ENCODE measurements at places on chromosomes 11 and 22. TPM values are rescaled to one million over a fixed set of nuclear protein-coding genes. Genes with fewer than 3 reads are reported as not detected.

DNA sequence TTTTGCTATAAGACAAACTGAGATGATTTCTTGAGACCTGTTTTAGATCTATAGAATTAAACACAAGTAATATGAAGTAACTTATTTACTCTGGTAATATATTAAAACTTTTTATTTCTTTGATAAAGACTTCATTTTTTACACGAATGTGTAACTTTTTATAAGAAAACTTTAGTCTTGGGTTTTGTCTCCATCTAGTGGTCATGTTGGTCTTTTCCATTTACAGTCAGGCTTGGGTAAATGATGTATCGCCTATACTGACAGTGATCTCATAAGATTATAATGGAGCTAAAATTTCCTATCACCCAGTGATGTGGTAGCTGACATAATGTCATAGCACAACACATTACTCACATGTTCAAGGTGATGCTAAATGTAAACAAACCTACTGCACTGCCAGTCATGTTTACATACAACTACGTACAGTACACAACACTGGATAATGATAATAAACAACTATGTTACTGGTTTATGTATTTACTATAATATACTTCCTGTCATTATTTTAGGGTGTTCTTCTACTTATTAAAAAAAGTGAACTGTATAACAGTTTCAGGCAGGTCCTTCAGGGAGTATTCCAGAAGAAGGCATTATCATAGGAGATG, 7.5 kb upstream of the C11orf97 start:
- no peak for DNase-seq

- DNase-seq: no peak
Measured at GRCh38 chr11:68528630-68529029, 68.1 kb downstream of the PPP6R3 start.

DNA sequence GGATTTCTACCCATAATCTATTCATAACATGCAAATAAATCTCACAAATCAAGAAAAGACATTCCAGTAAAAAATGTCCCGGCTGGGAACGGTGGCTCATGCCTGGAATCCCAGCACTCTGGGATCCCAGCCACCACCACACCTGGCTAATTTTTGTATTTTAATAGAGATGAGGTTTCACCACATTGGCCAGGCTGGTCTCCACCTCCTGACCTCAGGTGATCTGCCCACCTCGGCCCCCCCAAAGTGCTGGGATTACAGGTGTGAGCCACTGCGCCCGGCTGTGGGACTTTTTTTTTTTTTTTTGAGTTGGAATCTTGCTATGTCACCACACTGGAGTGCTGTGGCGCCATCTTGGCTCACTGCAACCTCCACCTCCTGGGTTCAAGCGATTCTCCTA, 4.7 kb downstream of the CHID1 start:
- no peak for DNase-seq

GRCh38 chr11:31150011-31150410, 219.5 kb downstream of the DCDC1 start:
- DNase-seq: no peak

DNA sequence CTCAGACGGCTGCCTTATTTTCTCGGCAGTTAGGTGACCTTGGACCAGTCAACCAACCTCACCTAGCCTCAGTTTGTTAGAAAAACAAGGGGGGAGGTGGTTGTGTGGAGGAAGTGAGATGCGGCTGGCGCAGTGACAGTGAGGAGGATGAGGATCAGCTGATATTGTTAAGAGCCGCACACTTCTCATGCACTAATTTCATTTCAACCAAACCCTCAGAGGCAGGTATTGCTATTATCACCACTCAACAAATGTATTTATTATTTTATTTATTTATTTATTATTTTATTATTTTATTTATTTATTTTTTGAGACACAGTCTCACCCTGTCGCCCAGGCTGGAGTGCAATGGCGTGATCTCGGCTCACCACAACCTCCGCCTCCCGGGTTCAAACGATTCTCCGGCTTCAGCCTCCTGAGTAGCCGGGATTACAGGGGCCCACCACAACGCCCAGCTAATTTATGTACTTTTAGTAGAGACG, 2.1 kb downstream of the LGALS1 start:
- no peak for DNase-seq

GRCh38 chr11:107563702-107564101, 1.8 kb downstream of the ALKBH8 start:
- peak; percentile 52 for DNase-seq

Gene XRRA1
- 21.3 TPM for polyA plus RNA-seq

Gene SPECC1L
- 80.1 TPM for polyA plus RNA-seq

GRCh38 chr11:2990617-2991451, 1.3 kb downstream of the NAP1L4 start:
- DNase-seq: no peak

Gene KCNC1
- polyA plus RNA-seq: 1.1 TPM

Gene MRGPRE
- not detected for polyA plus RNA-seq

DNA sequence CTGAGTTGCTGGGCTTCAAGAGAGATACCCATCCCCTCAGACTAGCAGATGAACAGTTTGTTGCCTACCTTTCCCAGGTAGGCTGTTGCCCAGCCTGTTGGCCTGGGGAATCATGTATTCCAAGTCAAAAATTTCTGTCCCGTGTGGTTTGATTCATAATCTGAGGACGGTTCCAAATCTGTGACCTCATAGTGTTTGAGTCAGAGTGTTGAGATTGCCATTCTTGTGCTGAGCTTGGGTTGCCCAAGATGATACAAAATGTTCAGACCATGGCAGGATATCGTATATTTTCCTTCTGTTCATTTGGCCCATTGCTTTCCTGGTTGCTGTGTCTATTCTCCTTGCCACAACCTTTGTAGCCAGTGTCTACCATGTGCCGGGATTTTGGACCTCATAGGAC, 64.3 kb downstream of the CYB5R2 start:
- DNase-seq: no peak

DNA sequence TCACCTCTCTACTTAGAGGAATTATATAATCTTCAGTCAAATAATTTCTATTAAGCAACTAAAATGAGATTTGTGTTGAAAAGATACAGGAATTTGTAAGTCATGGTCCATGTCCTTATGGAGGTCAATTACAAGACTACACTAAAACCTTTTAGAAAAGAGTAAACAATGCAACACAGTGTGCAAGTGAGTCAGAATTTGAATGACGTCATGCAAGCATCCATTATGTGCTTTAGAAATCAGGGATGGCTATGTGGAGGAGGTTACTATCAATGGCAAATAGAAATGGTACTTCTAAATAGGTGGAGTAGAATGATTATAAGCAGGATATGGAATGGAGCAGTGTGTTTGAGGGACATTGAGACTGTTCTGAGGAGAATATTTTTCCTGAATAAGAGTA, 16.6 kb downstream of the OR10D3 start:
- DNase-seq: no peak

DNA sequence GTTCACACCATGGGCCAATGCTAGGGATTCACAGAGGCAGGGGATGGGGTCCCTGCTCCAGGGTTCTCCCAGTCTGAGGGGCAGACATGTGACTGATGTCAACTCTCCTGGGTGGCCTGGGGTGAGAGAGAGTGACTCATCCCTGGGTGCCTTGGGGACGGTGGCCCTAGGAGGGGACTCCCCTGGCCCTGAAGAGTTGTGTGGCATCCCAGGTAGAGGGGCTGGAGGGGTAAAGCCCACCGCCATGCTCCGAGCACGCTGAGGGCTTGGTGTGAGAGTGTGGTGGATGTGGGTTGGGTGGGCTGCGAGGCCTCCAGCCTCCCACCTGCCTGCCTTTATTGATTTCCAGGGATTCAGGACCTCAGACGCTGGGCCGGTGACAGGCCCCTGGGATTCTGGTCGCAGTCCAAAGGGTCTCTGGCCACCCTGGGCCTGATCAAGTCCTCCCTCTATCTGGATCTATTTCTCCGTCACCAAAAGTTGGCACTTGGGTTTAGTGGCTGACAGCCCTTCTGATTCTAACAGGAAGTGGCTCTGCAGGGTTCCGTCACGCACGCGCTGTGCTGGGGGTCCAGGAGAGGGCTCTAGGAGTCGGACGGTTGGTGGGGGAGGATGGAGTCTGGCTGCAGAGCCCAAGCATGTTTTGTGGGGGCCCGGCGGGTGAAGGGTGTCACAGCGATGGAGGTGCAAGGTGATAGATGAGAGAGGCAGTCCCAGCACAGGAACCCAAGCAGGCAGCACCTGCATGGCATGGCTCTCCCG, 27.3 kb upstream of the WNT7B start:
- DNase-seq: peak; percentile 40

DNA sequence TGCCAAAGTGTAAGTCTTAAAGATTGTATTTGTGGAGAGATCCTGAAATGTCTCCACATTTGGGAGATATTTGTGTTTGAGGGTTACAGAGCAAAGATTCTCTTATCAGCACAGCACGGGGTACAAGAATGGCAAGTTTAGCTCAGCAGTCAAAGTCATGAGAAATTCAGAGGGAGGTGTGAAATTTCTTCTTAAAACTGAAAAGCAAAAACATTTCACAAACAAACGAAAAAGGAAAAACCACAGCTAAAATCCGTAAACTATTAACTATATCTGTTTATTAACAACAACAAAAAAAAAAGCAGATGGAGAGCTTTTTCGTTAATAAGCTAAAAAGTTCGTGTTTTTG, 40.9 kb upstream of the ETS1 start:
- DNase-seq: no peak

Gene MS4A4E
- polyA plus RNA-seq: 2.3 TPM

Gene TECTA
- polyA plus RNA-seq: 2.4 TPM

GRCh38 chr11:126139111-126140091, 72.0 kb downstream of the RPUSD4 start:
- no peak for DNase-seq

- no peak for DNase-seq
Measured at GRCh38 chr11:120125024-120125423, 12.9 kb downstream of the TRIM29 start.

Gene STK33
- 24.2 TPM for polyA plus RNA-seq

DNA sequence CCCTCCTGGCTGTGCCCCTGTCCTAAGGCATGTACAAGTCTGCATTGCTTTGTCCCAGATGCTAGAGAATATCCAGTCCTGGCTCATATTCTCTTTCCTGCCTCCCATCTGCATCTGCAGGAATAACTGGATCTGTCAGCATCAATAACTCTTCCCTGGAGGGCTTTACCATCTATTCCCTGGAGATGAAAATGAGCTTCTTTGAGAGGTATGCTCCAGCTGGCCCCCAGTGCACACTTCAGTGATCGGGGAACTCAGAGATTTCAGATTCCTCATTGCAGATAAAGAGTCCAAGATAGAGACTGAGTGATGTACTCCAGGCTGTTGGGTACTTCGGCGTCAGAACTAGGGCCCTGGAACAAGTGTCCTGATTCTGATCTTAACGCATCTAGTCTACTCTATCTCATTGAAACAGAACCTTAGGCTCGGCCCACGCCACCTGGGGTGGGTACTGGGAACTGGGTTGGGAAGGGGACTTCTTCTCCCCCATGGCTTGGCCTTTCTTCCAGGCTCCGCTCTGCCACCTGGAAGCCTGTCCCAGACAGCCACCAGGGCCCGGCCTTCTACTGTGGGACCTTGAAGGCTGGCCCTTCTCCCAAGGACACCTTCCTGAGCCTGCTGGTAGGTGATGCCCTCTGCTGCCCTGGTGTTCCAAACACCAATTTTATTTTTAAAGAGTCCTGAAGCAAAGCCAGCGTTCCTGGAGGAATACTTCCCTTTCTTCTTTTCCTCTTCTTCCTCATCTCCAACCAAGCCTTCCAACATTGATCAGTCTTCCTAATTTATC, 17.8 kb upstream of the GLB1L2 start:
- no peak for DNase-seq

DNA sequence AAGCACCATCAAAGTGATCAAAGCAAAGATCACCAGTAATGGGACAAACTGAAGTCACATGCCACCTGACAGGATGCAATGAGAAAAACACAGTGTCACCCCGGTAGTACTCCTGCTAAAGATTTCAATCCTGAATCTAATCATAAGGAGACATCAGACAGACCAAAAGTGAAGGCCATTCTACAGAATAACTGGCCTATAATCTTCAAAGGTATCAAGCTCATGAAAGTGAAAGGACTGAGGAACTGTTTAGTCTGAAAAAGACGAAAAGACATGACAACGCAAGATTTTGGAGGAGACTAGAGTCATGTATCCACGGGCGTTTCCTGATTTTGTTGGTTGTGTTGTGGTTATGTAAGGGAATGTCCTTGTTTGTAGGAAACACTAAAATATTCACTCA, 42.4 kb upstream of the TSKU start:
- no peak for DNase-seq

Gene SERPING1
- 206 TPM for polyA plus RNA-seq

Gene H19
- polyA plus RNA-seq: 1,133 TPM

GRCh38 chr11:20739577-20739976, 70.2 kb downstream of the NELL1 start:
- DNase-seq: no peak

Gene MLC1
- 1.8 TPM for polyA plus RNA-seq

Gene PRDM10
- polyA plus RNA-seq: 11.5 TPM

Gene PRDX5
- 188 TPM for polyA plus RNA-seq

GRCh38 chr11:70324376-70325115, 54.1 kb downstream of the PPFIA1 start:
- DNase-seq: no peak

- DNase-seq: no peak
Measured at GRCh38 chr22:28002863-28003565, 84.0 kb upstream of the PITPNB start.

GRCh38 chr11:43123443-43123842, 188.4 kb upstream of the API5 start:
- DNase-seq: no peak

DNA sequence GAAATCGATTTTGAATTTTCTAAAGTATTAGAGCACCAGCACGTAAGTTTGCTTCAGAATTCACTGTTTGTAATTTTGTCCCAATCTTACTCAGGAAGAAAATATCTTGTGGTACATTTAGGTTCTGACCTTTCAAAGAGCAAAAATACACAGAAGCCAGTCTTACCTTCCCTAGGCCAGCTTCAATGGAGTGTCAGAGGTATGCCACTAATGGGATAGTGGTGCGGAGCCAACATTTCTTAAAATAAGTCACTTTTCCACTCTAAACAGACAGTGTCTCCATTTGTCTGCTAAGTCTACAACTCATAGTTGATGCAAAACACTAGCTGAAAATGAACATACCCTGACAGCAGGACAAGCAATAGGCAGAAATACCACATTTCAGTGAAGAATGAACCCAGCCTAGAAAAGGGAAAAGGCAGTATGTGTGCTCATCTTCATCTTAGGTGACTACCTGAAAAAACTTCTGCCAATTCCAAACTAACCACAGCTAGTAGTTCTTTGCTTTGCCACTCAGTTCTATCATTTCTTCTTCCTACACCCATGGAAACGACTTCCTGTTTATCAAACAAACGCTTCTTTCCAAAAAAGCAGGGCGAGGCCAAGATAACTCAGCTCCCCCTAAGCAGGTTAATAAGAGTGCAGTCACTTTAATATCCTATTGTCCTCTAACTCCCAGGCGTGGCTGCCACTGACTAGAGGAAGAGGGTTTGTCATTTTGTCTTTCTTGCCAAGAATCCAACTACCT, 94.0 kb upstream of the APOA1 start:
- DNase-seq: no peak

GRCh38 chr11:27726981-27727380, 26.7 kb upstream of the BDNF start:
- no peak for DNase-seq

Data from left lung (tissue), 14 donors.